ENCODE measurements at places on chromosomes 4 and X.

DNA sequence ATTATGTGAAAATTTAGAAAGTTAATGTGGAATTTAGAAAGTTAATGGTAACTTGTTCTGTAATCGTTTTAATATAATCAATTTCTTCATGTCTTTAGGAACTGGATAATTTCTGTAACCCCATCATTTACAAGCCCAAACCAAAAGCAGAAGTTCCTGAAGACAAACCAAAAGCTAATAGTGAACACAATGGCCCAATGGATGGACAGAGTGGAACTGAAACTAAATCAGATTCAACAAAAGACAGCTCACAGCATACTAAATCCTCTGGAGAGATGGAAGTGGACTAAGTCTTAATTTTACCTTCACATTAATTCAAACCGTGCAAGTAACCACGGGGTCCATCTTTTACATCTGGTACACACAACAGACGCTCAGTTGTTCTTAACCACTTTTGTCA lies 48.1 kb upstream of the PLK4 start:
- DNase-seq, result no peak

GRCh38 chr4:127698789-127699200 lies 31.4 kb upstream of the SLC25A31 start:
- DNase-seq, result no peak

GRCh38 chr4:105057370-105058105 lies 89.1 kb upstream of the TET2 start:
- no peak for DNase-seq

DNA sequence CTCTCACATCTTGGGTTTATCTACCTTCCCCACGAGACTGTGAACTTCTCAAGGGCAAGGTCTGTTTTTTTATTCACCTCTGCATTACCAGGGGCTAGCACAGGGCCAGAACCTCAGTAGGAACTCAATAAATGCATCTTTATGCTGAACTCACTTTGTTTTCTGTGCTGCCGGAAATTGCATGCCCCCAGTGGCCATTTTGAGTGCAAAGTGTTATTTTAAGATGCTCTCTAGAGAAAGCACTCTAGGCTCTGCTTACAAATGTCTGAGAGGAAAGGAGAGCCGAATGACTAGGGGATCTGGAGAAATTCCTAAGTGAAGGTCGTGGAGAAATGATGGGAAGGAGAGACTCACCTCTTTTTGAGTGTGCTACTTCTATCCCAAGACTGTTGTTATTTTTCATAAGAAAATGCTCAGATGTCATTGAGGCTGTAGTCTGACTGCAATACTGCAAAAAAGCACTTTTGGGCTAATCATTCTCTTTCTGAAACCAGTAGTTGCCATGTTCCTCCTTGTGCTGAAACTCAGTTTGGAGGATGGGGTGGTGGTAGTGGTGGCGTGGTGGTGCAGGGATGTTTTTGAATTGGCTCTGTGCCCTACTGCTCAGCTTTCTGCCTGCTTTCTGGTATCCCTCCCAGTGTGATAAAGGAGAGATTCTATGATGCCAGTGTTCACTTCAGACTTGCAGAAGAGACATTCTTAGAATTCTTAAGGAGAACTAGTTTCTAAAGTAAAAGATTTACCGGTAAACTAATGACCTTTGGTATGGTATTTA lies 41.3 kb downstream of the DOCK11 start:
- peak; percentile 48 for DNase-seq

GRCh38 chr4:104971462-104971861 lies 175.2 kb upstream of the TET2 start:
- DNase-seq, result no peak

DNA sequence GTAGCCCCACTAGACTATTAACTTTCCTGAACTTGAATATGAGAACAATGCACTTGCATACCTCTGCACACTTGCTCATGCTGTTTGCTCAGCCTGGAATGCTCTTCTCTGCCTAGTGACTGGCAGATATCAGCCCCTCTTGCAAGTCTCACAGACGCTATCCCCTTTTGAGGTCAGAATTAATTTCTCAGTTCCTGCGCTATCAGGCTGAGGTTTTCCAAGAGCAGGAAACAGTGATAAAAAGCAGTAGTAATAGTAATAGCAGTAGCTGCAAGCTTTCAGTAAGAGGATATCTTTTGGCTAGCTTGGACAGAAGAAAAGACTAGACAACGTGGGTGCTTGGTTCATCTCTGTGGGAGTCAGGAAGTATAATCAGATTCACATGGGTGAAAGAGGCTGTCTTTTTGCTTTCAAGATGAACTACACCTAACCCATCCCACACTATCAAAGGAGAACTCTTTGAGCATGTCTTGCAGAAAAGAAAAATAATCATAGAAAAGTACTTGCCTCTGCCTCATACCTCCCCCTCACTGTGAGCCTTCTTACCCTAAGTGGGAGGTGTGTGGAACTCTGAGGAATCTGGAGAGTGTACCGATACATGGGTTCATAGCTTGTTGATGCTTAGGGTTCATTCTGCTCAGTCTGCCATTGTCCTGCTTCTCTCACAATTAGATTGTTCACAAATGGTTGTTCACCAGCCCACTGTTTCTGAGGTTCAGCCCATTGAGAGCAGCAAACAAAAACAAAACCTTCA lies 11.3 kb upstream of the DRP2 start:
- no peak for DNase-seq

Data from T-cell (primary cell).